ENCODE measurements at places on chromosomes 4 and X.

GRCh38 chr4:188228279-188228678 is 89.0 kb downstream of the TRIML1 start:
- no peak for DNase-seq

GRCh38 chrX:150483356-150483985 is 85.0 kb upstream of the MTM1 start:
- DNase-seq, result no peak

DNA sequence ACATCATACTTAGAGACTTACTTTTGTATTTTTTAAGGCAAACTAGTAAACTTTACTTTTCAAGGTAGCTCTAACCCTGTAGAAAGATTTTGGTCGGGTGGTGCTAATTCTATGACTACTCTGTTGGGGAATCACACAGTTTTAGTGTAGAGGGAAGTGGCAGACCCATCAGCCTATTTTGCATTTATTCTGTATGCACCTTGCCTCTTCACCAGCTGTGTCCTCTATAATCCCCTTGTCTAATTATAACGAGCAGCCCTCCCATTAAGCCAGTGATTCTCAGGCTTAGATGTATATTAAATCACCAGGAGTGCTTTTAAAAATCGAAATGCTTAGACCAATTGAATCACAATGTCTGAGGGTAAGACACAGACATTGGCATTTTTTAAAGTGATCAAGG is 78.1 kb downstream of the GALNT7 start:
- no peak for DNase-seq

DNA sequence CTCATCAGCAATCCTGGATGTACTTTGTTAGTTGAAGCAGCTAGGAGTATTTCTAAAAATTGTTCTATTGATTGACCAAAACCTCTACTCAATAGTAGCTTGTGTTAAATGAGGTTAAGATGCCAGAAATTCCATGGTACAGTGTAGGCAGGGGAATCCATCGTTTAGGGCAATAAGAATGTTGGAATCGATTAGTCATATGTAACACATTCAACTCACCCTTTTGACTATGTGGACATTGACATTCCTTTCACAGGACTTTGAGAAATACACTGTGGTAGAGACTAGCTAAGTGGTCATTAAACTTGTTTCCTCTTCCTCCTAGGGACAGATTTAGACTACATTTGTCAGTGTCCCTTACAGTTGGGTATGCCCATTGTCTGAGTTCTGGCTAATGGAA is 40.2 kb downstream of the KDM5C start:
- DNase-seq, result no peak

- DNase-seq, result no peak
Observed at GRCh38 chrX:7047951-7048350, 99.6 kb upstream of the STS start.

DNA sequence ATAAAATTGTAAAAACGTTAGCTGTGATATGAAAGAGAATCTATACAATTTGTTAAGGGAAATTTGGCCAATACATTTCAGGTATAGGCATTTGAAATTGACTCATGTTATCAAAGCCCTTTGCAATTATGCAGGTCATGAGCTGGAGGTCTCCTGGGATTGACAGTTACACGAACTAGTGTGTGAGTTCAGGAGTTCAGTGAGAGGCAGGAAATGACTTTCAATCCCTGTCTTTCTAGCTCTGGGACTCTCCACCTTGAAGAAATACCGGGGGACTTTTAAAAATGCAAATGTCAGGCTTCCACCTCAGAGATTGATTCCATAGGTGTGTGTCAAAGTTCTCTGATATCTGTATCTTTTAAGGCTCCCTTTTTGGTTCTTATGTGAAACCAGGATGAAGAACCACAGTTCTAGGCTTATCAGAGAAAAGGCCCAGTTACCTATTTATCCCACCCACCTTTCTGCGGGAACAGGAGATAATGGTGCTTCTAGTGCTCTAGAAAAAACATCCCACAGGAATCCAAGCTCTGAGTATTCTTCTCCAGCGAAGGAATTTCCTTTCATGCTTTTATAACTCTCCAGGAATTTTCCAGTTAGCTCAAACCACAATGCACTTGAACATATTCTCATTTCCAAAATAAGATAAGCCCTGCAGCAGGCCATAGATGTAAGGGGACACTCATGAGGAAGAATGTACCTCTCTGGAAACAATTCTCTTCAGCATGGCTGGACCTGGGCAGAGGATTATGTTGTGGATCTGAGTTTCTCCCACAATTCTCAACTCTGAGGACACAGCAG is 501.0 kb downstream of the IDS start:
- DNase-seq, result no peak

All from NCI-H2029 treated with DMSO at 0.1 percent for 48 hours (cell line).